Stimulated activated CD8-positive, alpha-beta memory T cell treated with anti-CD3 and anti-CD28 coated beads, Interleukin-4, amount 100 ng/mL, for 1 hour (primary cell): ENCODE measurements at places on chromosomes 3 and 15.

- no peak for DNase-seq
Observed at GRCh38 chr15:74036271-74037170, 42.0 kb downstream of the PML start.

- DNase-seq = no peak
Observed at GRCh38 chr15:34682674-34683073, 72.1 kb downstream of the GJD2 start.

GRCh38 chr3:3629911-3630310 is 169.3 kb upstream of the LRRN1 start:
- DNase-seq = no peak

DNA sequence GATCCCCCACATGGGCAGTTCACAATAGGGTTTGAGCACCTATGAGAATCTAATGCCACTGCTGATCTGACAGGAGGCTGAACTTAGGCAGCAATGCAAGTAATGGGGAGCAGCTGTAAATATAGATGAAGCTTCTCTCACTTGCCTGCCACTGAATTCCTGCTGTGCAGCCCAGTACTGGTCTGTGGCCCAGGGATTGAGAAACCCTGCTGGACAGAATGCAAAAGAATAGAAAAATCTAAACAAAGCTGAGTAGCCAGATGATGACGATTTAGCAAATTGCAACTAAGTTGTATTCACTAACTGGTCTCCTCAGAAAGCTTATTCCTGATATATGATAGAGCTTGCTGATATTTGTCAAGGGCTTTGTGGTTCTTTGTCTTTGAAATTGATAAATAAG is 34.3 kb upstream of the APH1B start:
- DNase-seq = no peak

DNA sequence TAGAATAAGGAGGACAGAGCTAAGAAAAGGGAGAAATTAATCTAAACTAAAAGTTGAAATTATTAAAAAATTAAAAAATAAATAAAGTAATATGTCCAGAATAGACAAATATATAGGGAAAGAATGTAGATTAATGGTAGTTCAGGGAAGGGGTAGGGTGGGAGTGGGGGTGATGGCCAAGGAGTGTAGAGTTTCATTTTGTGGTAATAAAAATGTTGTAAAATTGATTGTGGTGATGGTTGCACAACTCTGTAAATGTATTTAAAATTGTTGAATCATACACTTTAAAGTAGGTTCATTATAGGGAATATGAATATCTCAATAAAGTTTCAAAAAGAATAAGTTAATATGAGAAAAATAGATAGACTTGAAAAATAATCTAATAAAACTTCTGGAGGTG is 21.0 kb upstream of the FNDC3B start:
- no peak for DNase-seq

DNA sequence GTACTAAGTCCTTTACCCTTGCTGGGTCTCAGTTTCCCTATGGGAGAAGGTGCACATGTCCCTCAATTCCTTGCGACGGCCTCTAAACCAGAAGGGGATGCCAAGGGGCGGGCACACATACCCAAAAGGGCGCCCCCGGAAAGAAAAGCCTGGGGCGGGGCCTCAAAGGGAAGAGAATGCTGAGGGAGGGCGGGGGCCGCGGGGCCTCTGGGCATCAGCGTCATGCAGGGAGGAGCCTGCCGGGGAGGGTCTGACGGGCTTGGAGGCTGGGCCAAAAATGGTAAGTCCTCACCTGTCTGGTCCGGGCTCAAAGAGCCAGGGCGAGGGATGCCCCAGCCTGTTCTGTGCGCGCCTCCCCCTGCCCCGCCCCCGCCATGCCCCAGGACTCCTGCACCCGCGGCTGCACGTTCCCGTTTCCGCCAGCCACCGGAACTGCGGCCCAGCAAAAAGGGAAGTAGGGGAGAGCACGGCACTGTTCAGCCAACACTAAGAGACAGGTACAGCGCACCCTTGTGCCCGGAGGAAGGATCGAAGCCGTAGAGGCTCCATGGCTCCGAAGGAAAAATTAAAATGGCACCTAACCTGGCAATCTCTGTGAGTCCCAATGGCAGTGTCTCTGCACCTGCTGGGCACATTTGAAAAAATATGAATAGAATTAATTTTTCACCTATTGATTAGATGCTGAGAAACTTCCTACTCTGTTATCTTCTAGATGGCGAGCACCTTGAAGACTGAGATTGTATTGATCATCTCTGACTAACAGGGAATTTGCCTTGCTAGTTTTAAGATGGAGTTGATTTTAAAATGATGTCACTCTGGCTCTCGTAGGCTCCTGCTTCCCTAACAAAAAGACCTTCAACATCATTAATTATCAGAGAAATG is at the start of gene DET1:
TSS of gene DET1 (minus strand) at position 434 of the 882 bp plus-strand sequence. CDS start 14,976 bp downstream, outside the sequence.
- DNase-seq = peak; percentile 89

DNA sequence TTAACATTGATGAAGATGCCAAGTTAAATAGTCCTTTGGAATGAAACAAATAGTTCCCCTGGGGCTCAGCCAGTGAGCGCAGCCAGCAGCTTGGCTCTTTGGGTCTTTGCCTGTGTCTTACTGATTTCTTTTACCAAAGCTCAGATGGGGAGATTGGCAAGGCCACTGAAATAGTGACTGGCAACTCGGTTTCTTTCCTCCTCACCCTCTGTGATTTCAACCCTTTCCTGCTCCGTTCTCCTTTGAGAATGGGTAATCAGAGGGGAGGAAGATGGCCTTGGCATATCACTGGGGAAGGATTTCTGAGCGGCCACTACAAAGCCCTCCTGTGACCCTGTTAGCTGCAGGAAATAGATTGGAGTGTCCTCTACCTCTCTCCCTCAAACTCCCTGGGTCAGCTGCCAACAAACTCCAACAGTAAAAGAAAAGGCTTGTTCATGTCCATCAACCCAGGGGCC is 337.1 kb upstream of the LRRFIP2 start:
- DNase-seq = no peak

DNA sequence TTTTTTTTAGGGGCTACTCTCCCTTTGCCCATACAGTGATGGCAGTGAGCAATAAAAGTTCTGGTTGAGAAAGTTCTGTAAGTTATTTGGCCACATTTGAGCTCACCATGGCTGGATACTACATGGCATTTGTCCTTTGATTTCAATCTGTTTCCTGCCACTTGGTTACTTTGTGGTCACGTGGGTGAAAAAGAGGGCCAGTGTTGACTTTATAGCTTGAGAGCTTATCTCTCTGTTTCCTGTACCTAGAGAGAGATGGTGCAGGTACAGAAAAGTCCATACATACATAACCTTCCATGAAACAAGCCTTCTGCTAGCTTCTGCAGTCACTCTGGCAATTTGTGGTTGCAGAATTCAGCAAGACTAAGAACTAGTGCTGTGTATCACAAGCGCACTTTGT is 23.4 kb upstream of the MECOM start:
- DNase-seq = no peak

DNA sequence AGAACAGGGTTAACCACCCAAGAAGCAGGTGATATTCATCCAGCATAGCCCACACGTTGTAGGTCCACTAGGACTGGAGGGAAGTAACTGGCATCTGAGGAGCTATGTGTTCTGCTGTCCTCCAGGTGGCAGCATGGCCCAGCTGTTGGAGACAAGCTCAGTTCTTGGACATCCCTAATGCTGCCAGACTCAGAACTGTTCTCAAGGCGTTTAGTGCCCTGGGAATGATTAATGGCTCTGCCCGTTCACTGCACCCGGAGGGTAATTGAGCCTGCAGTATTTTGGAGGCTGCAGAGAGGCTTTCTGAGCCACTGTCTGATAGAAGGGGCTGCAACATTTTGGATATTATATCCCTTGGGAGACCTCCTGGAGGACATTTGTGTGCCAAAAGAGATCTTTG is 521.3 kb upstream of the SEMA6D start:
- DNase-seq = no peak

DNA sequence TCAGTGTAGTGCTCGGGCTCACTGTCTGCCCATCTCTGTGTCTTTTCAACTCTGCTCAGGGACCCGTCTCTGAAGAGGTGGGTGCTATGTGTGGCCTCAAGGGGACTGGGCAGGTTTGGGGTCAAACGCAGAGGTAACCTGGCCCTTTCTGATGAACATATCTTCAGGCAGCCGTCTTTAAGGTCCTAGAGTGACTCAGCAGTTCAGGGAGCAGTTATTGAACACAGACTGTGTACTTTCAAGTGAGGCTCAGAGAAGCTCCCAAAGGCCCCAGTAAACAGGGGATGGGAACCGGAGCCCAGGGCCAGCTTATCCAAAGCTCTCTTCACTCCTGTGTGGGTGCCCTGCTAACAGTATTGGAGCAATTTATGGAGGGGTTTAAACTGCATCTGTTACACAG is 73.1 kb downstream of the WDR76 start:
- DNase-seq = no peak
